ENCODE measurements at places on chromosomes 6 and 20.

GRCh38 chr20:1333462-1334369, 4.8 kb upstream of the SDCBP2 start:
- DNase-seq, result no peak

GRCh38 chr6:132362442-132363185, 38.7 kb downstream of the MOXD1 start:
- DNase-seq, result no peak

DNA sequence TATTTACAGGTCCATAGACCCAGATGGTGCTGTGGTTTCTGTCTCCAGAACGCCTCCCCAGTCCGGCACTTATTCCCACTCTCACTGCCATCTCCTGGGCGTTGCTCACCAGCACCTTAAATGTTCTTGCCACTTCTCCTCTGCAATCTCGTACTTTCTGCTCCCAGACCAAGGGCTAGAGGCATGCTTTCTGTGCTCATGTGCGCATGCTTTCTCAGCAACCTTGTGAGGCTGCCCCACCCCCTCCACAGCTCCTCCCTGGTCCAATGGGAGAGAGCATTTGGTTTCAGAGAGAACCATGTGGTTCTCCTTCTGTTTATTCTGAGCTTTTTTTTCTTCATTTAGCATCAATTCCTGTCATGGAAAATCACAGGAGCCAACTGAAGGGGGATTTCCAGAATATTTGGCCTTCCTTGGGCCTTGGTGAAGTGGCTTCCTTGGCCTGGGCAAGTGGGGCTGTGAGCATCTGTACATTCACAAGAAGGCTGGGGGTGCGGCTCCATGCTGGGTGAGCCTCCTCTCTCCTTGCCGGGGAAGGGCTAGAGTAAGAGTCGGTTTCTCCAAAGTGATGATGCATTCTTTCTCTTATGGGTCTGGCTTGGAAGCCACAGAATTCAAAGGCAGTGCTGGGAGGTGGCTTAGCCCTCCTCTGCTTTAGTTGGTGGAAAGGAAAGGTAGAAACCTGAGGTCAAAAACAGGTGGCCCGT, 66.6 kb downstream of the PHACTR3 start:
- DNase-seq, result no peak

DNA sequence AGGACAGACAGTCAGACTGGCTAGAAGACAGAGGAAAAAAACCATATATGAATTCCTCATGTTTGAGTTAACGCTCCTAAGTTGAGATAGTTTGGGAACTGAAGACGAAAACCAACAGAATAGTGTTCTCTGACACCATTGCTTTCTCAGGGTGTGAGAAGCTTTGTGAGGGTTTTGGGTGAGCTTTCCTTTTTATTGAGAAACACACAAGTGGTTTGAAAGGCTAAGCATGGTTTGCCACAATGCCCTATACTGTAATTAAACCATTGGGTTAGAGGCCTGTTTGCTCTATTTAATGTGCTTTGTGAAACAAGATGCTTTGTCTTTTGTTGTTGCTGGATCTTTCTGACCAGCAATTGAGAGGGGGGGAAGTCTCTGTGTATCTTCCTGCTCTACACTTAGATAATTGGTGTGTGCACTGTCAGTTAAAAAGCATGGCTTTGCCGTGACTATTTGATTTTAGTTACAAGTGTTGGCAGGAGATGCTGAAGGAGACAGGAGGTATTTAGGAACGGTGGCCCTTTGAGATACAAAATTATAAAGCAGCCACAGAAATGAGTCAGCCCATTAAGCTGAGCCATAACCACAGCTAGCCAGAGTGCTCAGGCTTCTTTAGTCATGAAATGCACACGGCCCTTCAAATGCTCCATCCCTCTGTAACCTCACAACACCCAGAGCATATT, 273.0 kb upstream of the PREP start:
- no peak for DNase-seq

GRCh38 chr6:113129991-113130390, 727.2 kb upstream of the MARCKS start:
- no peak for DNase-seq
